ENCODE measurements at places on chromosomes 2 and 18.

DNA sequence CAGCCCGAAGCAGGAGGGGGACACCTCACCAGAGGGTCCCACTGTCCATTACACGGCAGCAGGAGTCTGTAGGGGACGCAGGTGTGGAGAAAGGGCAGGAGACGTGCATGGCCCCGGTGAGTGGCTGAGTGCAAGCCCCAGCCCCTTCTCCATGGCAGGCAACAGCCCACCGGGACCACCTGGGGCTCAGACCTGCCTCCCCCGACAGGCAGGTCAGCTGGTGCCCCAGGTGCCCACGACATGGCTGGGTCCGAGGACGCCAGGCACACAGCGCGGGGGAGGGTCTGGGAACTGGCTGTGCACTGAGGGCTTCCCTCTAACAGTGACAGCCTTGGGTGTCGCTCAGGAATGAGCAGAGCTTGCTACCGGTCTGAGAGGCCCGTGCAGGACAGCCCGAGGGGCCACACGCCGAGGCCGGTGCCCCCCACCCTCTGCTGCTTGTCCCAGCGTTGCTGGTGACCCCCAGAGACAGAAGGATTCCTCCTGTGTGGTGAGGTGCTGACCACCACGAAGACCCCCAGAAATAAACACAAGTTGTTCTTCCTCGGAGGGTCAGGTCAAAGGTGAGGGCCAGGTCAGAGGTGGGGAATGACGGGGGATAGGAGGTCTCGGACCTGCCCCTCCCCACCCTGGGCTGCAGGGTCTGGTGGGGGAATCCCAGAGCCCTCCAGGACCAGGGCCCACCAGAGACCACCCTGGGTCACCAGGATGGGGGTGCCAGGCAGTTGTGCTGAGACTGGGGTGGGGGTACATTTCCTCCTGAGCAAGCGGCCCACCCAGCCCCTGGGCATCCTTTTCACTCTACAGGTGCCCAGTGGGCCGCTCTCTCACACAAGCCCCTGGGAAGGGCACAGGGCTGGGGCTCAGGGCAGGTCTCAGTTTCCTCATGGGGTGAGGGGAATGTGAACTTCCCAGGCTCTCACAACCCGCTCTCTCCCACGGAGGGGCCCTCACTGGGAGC, 50.6 kb downstream of the SLC66A2 start:
- DNase-seq: no peak

GRCh38 chr2:16871411-16871810, 205.8 kb upstream of the CYRIA start:
- no peak for DNase-seq

GRCh38 chr2:33467413-33467812, 9.0 kb upstream of the RASGRP3 start:
- DNase-seq: no peak

GRCh38 chr18:22057908-22058527, 111.4 kb upstream of the GATA6 start:
- DNase-seq: no peak

- no peak for DNase-seq
Observed at GRCh38 chr2:127853671-127854070, 4.3 kb downstream of the POLR2D start.

GRCh38 chr2:105665480-105665879, 79.2 kb upstream of the NCK2 start:
- no peak for DNase-seq

GRCh38 chr2:71551631-71551915, 98.2 kb downstream of the DYSF start:
- DNase-seq: no peak

DNA sequence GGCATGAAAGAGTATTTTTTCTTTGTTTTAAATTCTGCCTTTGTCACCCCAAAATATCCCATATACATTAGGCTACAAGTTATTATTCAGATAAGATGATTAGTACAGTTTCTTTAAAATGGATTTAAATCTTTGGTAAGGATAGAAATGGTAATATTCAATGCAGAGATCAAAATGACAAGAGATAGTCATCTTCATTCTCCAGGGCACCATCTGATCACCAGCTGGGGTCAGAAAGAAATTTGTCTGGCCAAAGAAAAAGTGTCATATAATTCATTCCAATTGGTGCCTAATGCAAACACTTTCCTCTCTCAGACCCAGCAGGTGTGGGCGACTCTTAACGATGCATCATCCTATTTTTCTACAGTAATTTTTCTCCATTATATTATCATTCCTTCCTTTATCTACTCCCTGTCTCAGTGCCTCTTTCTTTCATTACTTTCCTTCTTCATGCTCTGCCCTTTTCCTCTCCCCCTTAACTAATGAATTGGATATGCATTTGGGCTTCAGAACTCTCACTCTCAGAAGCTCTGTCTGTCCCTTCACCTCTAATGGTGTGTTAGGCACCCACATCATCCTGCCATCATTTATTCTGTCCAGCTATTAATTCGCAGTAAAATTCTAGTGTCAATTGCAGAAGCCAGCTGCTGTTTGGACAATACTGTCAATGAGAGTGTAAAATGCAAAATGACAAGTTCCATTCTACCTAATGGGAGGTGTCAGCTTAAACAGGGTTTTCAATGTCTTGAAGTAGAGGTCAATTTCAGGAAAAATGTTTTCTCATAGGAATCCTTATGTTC, 570.5 kb downstream of the TDRD15 start:
- DNase-seq: no peak

DNA sequence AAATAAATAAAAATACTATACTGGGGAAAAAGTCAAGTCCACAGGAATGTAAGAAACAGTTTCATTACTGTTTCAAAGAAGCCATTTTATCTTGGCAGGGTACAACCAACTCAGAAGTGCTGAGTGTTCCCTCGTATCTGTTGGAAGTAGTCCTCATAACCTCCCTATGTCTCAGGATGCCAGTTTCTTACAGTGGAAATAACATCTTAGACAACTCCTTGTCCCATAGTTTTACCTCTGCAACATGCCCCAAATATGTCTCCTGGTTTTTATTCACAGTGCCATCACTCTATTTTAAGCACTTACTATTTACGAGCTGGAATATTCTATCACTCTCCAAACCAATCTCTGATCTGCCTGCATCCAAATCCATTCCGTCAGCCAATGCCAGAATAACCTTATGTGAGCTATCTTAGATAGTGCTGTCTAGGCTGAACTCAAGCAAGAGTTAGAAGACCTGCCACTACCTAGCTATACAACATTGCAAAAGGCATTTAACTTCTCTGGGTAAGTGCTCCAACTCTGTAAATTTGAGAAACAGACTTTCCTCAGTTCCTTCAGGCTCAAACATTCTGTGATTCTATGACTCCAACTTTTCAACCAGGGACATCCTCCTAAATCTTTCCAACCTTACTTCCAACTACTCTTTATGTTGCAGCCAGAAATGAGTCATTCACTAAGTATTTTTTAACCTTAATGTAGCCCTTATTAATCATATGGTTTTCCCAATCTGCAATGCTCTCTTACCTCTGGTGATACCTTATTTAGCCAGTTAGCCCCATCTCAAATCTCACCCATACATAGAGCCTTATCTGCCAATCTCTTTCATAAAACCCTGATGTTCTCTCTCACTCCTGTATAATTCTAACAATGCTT, 66.7 kb downstream of the RTN4 start:
- no peak for DNase-seq

DNA sequence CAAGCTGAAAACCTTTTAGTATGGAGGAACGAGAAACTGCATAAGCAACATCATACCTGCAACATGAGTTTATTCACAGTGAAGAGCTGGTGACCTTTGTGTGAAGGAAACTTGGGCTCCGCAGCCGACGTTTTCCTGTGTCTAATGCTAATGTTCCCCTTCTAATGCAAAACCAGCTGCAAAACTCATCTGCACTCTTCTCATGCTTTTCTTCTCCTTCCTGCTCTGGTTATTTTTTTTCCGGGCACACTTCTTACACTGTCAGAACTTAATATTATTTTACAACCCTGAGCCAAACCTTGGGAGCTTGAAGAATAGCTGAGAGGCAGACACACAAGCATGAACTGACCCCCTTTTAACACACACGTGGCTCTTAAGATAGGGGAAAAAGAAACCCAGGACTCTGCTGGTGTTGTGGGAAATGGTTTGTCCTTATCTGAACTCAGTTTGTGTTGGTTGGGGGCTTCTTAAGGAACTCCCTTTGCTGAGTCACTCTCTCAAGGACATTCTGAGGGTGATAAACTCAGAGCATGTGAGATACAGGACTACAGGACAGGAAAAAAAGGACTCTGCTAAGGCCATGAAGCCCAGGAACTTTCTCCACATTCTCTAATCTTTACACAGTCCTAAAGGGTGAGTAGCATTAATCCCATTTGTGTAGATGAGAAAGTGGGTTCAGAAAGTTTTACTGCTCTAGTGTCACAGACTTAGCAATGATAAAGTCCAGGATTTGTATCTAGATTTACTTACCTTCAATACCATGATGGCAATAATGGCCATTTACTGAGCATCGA, 439.3 kb upstream of the TRIB2 start:
- DNase-seq: no peak

DNA sequence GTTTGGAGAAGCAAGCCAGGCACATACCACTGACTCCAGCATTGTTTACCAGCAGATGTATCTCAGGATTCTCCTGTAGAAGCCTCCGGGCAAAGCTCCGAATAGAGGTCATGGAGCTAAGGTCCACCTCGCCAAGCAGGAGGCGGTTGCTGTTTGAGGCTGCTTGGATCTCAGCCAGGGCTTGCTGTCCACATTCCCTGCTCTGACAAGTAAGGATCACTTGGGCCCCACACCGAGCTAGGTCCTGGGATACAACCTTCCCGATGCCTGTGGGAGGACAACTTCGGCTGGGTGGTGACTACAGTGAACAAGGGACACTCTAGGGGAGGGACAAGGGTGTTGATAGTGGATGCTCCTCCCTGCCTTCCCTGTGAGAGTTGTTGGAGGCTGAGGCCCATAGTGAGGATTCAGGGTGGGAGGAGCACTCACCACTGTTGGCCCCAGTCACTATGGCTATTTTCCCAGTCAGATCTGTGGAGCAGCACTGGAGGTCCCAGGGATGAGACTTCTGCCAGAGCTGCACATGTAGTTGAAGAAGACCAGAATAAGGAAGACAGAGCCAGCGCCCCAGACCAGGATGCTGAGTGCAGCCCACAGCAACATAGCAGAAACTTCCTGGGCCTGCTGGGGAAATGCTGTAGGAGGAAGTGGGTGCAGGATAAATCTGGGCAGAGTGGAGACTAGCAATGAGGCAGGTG, 8.3 kb downstream of the C2orf81 start:
- no peak for DNase-seq

DNA sequence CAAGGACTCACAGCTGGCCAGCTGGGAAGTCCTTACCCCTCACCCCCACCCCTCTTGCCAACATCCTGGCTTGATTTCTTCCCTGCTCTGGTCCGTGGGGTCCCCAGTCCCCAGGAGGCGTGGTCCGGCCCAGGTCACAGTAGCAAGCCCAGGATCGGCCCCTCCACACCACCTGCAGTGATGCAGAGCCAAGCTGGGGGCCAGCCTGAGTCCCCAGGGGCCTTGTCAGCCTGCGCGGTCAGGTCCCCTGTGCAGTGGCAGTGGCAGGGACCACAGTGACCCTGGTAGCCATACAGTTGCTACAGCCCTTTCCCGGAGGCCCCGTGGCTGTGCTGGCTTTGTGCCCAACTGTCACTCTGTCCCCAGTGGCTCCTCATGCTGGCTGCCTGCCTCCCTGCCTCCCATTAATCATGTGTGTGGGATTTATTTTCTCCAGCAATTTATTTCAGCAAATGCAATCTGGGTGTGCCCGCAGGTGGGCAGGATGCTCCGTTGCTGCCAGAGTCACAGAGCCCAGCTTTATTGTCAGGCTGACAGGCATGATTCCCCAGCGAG, 8.8 kb upstream of the PRSS56 start:
- DNase-seq: no peak

DNA sequence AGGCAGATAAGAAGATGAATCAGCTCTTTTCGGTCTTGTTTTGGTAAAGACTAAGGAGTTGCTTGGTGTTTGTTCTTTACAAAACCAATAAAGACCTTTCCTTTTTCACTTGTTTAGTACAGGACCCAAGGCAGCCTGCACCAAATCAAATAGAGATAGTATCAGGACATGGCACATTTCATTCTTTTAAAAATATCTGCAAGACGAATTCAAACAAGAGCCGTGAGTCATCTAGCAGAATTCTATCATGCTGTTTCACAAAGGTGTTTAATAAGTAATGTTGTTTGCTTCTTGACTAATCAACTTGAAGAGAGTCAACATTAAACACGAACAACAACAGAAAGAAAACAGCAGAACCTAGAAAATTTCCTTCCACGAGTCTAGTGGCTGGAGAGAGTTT, 102.8 kb upstream of the TTN start:
- DNase-seq: no peak

Measured in stimulated activated CD4-positive, alpha-beta T cell treated with anti-CD3 and anti-CD28 coated beads, Interleukin-2, amount 100 ng/mL, for 24 hours (primary cell).